ENCODE measurements at places on chromosomes 1 and 21.

- no peak for DNase-seq
These were observed 47.3 kb upstream of the POU3F1 start for GRCh38 chr1:38093569-38094520.

DNA sequence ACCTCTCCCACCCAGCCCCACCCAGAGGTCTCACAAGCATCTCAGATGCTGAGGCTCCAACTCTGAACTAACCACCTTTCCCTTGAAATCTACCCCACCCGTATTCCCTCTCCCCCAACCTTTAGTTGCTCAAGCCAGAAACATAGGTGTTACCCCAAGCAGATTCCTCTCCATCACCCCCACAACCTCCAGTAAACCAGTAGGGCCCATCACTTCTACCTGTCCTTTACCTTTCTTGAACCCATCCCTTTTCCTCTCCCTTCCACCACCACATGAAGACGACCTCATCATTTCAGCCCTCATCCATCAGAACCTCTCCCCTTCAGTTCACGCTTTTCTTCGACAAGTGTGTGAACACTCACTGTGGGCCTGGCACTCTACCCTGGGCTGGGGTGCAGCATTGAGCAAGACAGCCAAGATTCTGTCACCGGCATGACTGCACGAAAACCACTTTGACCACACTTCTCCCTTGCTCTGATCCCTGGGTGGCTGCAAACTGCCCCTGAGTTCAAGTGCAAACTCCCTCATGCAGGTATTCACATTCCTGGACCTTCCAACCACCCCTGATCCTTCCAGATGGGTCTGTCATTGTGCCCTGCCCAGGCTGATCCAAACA, 65.5 kb upstream of the LAPTM5 start:
- no peak for DNase-seq

DNA sequence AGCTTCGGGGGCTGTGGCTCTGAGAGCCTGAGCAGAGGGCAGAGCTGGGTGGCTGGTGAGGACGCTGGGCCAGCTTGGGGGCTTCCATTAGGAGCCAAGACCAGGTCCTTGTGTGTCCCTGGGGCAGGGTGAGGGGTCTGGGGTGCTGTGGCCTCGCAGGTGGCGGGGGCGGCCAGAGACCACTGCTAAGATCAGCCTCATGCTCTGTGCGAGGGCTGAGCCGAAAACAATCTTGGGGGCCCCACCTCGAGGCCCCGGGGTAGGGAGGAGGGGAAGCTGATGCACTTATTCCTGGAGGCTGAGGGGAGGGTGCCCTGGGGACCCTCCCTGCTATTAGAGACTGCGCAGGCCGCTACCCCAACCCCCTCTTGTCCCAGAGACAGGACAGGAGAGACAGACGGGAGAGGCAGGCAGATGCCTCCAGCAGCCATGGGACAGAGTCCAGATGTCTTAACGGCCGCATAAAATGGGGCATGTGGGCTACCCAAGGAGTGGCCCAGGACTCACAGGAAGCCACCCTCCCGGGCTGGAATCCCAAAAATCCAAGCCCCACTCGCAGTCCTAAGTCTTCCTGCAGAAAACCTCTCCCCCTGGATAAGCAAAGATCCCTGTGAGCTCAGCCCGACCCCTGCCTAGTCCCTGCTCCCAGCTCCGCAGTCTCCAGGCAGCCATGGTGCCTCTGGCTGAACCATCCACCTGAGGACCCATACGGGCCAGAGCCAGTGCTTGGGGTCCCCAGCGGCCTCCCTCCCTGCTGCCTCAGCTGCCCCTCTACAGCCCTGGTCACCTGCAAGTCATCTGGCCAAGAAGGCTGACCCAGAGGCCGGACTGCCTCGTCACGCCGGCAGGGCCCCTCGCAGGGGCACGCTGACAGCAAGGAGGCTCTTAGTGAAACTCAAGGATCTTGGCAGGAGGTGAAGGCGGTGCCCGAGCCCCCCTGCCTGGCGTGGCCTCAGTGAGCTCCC, 43.6 kb upstream of the COL18A1 start:
- DNase-seq = no peak

DNA sequence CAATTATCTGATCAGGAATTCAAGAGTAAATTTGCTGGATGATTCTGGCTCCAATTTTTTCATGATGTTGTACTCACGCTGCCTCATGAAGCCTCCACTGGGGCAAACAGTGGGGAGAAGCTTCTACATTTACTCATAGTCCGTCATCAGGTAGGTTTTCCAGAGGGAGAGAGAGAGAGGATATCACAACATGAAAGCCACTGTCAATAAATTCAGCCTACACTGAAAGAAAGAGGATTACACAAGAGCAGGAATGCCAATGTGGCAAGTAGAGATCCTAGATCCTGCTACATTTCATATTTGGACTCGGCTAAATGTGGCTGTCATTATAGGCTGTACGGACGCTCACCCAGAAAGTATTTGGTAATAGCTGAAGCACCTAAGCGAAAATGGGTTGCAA, 819.9 kb downstream of the BRINP3 start:
- DNase-seq = no peak

DNA sequence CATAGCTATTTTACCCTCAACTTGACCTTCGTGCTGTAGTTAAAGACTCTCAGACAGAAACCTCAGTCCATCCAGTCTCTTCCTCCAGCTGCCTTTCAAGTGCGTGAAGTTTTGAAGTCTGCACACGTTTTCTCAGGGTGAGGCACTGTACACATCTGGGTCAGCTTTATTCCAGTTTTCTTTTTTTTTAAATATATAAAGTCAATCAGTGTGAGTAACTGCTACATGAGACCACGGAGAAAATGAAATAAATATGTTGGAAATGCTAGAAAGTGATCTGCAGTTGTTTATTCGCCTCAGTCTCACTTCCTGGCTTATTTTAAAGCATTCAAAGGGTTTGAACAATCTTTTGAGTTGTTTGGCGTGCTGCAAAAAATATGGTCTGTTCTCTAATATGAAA, 135.7 kb downstream of the ROR1 start:
- no peak for DNase-seq

DNA sequence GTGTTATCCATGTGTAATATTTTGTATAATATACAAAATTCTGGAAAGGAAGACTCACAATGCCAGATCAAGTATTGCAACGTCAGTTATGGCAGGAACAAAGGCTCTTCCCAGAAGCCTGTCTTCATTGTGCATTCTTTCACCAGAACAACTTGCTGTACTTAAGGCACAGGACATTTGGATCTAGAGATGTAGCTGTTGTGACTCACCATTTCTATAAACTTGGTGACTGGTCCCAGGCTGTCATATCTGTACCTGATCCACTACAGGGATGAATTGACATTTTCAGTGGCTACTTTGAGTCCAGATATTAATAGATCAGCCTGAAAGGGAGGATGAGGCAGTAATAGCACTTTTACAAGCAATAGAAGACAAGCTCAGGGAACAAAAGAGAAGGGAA, 299.8 kb downstream of the DISC1 start:
- no peak for DNase-seq

- no peak for DNase-seq
These were observed 5.6 kb downstream of the KIFAP3 start for GRCh38 chr1:170068923-170069322.

DNA sequence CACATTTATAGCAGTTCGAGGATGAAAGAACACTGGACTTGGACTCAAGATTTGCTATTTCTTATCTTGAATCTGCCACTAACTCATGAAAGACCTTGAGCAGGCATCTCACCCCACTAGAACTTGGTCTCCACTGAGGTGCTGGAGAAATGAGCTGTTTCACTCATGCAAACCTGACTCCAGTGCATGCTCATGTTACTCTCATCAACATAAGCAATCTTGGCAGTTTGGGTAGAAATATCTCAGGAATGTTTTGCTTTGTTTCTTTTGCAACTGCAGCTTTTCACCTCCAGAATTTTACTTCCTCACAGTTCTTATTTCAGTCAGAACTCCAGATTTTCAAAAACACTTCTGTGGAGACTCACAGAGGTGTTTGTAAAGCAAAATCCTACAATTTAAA, 46.2 kb upstream of the DAB1 start:
- DNase-seq = no peak

DNA sequence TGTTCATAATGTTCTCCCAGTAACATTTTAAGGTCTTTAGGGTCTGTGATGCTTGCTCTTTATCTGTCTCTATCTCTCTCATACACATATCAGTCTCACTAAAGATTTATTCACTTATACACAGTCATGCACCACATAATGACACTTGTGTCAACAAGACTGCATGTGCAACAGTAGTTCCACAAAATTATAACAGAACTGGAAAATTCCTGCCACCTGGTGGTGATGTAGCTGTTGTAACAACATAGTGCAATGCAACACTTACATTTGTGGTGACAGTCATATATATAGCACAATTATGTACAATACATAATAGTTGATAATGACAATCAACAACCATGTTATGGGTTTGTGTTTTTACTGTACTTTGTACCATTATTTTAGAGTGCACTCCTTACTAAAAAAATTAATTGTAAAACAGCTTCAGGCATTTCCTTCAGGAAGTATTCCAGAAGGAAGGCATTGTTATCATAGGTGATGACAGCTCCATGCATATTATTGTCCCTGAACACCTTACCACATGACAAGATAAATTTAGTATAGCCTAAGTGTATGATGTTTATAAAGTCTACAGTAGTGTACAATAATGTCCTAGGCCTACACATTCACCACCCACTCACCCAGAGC, 8.1 kb downstream of the TDRD5 start:
- DNase-seq = no peak

GRCh38 chr1:72141875-72142274, 140.5 kb downstream of the NEGR1 start:
- DNase-seq = no peak

- no peak for DNase-seq
These were observed 34.0 kb downstream of the DIRAS3 start for GRCh38 chr1:68016381-68016780.

- DNase-seq = no peak
These were observed 16.4 kb downstream of the CAPZA1 start for GRCh38 chr1:112636056-112636455.

GRCh38 chr1:151243683-151244216, 10.8 kb upstream of the PSMD4 start:
- no peak for DNase-seq

- no peak for DNase-seq
These were observed 18.6 kb upstream of the TTC34 start for GRCh38 chr1:2819831-2820730.

GRCh38 chr1:9095818-9096217, 26.4 kb upstream of the SLC2A5 start:
- no peak for DNase-seq

DNA sequence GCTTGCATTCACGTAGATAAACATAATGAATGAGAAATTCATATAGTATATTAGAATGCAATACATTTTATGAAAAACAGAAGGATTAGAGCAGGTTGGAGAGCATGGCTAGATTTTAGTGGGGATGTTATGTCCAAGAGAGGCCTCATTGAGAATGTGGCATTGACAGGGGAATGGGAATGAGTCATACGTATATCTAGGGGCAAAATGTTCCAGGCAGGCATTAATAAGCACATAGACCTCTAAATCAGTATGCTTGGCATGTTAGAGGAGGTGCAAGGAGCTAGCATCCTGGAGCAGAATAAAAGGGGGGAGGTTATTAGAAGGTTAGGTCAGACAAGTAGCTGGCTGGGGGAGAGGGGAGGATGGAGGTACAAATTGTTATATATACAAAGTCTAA, 93.0 kb downstream of the USH2A start:
- DNase-seq = no peak

GRCh38 chr1:220905650-220906560, 26.7 kb downstream of the HLX start:
- DNase-seq = no peak

DNA sequence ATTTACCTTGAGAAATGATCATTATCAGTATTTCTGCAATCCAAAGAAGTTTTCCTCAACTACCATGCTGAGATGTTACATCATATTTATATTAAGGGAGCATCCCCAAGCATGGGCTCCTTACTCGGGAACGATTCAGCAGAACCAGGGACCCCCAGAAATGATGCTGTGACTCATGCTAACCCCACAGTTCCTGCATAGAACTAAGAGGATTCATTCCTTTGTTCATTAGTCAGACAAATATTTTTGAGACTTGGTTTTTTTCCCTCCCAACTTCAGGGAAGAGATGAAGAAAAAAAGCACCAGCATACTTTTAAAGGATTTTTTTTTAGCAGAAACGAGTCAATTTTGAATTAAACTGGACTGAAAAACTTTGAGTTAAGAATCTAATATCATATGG, 49.2 kb upstream of the COL24A1 start:
- no peak for DNase-seq
